ENCODE measurements at places on chromosomes 1 and 21.
A peak's percentile ranks its signal among the peaks of the same experiment; 100 is the strongest.

DNA sequence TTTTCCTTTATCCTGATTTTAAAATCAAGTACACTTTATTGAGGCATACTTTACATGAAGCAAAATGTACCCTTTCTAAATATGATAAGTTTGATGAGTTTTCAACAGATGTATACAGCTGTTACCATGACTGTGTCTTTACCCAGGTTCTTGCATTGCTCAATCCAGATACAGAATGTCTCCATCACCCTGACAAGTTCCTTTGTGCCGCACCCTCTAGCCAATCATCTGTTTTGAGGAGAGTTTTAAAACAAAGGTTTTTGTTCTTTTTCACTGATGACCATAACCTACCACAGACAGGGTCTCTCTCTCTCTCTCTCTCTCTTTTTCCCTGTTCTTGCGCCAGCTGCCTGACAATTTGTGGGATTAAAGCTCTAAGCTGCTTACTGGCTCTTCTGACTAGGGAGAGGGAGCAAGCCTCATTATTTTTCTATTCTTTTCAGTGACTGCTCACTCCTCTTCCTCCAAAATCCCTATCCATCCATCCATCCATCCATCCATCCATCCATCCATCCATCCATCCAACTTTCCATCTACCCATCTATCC is 1.2 kb upstream of the KCNE1 start:
- no peak for DNase-seq

GRCh38 chr1:11690397-11691301 is 861 bp upstream of the DRAXIN start:
- no peak for DNase-seq

DNA sequence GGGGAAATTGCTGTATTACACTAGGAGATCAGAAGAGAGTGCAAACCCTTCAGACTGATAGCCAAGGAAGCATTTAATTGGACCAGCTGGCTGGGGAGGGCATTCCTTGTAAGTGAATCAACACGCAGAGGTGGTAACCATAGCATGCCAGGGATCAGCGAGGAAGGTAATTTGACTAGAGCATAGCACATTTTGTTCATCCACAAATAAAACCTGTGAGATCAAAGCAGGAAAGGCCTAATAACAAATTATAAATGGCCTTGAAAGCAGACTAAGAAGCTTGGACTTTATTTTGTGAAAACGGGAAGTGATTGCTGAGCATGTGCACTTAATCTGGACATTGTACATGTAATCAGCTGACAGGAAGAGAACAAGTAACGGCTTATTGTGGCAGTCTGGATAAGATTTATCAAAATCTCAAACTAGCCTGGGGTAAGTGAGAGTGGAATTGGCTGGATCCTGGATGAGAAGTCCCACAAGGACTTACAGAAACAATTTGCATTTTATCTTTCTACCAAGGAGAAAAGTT is 11.7 kb upstream of the CD55 start:
- peak; percentile 77 for DNase-seq

GRCh38 chr1:155313261-155313660 is 4.6 kb downstream of the FDPS start:
- no peak for DNase-seq

- no peak for DNase-seq
These were observed 31.8 kb downstream of the LRRC52 start for GRCh38 chr1:165575468-165576099.

DNA sequence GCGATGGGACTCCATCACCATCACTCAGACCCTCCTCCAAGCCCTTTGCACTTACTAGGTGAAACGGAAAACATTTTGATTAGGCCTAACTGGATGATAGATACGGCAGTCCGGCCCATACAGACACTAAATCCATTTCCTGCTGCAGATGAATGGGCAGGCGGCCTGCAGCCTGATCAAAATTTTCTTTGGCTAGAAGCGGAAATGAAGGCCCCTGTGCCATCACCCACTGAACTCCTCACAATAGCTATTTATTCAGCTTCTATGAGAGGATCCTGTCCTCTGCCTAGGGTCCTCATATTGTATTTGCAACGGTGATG is 200.5 kb downstream of the OMA1 start:
- DNase-seq, result no peak

DNA sequence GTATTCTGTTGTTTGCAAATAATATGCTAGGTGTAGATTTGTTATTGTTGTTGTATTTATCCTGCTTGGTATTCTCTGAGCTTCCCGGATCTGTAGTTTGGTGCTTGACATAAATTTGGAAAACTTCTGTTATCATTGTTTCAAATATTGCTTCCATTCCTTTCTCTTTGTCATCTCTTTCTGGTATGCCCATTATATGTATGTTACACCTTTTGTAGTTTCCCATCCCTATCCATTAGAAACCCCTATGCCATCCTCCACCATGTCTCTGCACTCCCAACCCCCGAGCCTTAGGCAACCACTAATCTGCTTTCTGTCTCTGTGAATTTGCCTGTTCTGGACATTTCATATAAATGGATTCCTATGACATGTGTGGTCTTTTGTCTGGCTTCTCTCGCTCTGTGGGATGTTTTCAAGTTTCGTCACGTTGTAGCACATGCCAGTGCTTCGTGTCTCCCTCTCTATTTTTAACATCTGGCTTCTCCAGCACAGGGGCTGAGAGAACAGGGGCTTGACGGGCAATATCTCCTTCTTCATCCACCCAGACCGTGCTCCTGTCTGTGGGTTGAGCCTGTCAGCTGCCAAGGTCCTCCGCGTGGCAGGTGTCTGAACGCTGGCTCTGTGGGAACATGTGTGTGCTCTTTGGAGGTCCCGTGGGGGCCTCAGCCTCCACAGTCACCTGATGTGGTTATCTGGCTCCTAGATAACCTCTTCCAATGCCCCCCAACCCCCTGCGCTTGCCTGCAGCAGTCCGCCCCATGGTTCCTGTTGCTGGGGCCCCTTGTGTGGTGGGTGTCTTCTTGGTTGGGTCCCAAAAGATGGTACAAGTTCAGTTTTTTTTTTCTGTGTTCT is 32.8 kb upstream of the MAN1C1 start:
- no peak for DNase-seq

DNA sequence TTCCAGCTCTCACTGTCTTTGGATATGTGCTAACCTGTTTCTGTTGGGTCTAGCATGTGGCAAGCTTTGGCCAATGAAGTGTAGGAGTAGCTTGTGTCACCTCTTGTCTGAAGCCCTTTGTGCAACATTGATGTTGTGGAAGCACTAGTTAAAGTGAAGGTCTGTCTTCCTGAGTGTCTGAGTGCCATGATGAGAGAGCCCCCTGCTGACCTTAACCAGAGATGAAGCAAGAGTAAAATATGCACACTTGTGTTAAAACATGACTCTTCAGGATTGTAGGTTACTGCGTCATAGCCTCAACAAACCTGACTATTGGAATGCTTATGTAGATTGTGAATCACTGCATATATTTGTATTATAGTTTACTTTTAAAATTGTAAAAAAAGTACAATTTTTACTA is 103.7 kb downstream of the NCAM2 start:
- peak; percentile 67 for DNase-seq

DNA sequence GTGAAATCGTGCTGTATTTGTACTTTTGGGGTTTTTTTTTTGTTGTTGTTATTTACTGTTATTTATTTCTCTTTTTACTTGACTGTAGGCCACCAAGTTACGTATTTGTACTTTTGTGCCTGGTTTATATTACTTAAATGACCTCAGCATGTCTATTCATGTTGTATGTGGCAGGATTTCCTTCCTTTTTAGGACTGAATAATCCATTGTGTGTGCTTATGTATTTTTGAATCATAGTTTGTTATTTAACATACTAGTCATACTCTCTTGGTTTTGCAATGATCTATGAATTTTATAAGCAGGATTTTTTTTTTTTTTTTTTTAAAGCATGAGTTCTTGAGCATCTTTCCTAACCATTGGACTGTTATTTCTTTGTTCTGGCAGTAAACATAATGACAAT is 51.2 kb downstream of the RNF2 start:
- no peak for DNase-seq

- no peak for DNase-seq
These were observed 197.2 kb downstream of the HMCN1 start for GRCh38 chr1:185931438-185931837.

- DNase-seq, result no peak
These were observed 29.1 kb upstream of the IRF2BP2 start for GRCh38 chr1:234638832-234639799.

DNA sequence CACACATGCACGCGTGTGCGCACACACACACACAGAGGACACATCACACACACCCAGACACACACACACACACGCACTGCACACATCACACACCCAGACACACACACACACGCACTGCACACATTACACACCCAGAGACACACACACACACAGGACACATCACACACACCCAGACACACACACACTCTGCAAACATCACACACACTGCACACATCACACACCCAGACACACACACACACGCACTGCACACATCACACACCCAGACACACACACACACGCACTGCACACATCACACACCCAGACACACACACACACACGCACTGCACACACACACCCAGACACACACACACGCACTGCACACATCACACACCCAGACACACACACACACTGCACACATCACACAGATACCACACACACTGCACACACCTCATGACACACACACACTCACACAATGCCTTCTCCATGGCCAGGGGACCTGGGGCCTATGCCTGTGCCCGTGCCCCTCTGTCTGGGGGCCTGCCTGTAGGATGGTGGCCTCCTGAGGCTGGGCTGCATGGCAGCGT is 24.4 kb downstream of the CRYAA start:
- DNase-seq, result no peak

DNA sequence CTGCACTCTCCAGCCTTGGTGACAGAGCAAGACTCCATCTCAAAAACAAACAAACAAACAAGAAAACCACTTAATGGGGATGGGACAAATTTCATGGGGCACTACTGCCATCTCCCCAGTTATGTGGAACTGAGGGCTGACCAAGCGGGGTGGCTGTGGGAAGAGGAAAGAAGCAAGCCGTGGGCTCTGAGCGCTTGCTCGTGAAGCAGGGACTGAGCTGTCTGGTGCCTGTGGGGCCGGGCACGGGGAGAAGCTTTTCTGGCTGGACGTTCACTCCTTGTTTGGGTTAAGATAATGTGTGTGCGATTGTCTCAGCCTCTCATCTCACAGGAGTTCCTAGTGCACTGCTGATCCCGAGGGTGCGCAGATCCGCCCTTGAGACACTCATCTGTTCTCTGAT is 22.0 kb upstream of the KIF26B start:
- no peak for DNase-seq

- DNase-seq, result peak; percentile 89
These were observed 69.8 kb upstream of the HAO2 start for GRCh38 chr1:119298687-119299303.

DNA sequence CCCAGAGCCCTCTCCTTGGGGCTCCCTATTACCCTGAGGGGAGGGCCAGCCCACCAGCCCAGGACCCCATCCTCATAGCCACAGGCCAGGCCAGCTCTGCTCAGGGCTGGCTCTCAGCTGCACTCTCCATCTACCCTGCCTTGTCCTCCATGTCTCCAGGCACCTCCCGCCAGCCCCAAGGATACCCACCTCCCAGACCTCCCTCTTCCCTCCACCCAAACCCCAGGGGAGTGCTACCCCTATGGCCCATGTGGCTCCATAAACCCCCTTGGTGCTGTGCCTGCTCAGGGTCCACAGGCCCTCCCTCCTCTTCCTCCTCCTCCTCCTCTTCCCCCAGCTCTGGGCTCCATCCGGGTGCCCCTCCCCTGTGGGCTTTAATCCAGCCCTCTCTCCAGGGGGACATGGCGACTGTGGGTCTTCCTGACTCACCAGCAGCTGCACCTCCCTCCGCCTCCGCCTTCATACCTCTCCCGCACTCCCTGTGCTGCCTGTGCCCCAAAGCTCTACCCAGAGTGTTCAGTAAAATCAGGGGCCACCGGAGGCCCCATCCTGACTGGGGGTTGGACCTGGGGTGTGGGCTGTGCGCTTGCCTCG is 9.1 kb downstream of the YBEY start:
- DNase-seq, result peak; percentile 84

DNA sequence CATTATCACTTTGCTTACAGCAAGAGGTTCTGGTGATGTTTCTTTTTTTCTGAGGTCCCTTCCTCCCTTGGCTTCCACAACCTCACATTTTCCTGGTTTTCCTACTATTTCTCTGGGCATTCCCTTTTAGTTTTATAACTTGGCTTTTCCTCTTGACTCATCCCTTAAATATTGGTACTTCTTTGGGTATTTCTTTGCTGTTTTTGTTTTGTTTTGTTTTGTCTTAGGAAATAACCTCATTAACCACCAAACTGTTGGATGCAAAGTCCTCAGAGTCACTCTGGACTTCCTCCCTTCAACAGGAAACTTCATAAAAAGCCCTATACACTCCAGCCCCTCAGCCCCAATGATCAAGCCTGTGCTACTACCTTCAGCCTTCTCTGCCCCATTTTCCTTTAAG is 211.1 kb downstream of the DUSP10 start:
- peak; percentile 10 for DNase-seq

DNA sequence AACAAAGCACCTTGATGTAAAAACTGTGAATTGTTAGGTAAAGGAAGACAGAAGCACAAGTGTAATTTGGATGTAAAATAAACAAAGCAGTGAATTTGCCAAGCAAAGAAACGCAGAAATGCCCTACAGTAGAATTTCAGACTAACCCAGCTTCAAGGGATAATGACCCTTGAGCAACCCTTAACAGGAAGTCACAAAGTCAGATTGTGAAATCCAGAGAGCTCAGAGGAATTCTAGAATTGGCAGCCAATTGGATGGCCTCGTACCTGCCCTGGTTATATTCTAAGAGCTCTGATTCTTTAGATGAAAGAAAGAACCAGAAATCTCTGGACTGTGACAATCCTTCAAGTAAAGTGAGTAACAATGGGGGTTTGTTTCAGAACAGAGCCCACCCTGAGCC is 152.7 kb upstream of the CHRM3 start:
- no peak for DNase-seq

DNA sequence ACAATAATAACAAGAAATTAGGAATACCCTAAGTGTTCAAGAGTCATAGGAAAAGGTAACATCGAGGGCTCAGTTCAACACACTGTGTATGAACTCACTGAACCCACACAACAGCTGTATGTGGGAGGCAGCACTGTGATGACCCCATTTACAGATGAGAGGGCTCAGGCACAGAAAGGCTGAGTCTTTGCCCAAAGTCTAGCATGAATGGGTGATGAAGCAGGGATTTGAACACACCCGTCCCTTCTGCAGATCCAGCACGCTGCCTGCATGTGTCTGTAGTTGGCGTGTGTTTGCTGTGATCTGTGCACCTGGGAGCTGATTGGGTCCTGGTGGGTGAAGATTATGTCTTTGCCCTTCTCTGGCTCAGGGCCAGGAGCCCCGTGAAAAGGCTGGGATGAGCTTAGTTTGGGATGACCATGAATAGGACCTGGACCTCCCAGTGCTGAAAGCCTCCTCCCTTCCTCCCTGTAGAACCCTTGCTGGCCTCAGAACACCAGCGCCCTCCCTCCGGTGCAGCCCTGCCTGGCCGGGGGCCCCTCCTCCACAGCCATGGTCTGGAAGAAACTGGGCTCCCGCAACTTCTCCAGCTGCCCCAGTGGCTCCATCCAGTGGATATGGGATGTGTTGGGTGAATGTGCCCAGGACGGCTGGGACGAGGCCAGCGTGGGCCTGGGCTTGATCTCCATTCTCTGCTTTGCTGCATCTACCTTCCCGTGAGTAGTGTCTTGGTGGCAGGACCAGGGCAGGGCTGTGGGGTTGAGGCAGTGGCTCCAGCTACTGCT is 5.2 kb downstream of the SLC66A1 start:
- no peak for DNase-seq

- DNase-seq, result peak; percentile 28
These were observed 2.8 kb downstream of the IFI16 start for GRCh38 chr1:159012495-159012894.

GRCh38 chr1:61268546-61269240 is 186.3 kb downstream of the NFIA start:
- DNase-seq, result no peak

- DNase-seq, result no peak
These were observed 8.6 kb downstream of the JAM2 start for GRCh38 chr21:25647647-25648046.

- DNase-seq, result peak; percentile 69
These were observed 25.3 kb upstream of the SDC3 start for GRCh38 chr1:30933874-30934252.

Data from fibroblast of skin of right quadriceps (primary cell).